ENCODE measurements at places on chromosomes 3 and 15. TPM values are rescaled to one million over a fixed set of nuclear protein-coding genes. Genes with fewer than 3 reads are reported as not detected.

The GHSR gene
- total RNA-seq, result not detected

GRCh38 chr3:184037816-184038215 lies 6.3 kb downstream of the HTR3D start:
- DNase-seq, result no peak

The TRAT1 gene
- 0.96 TPM for total RNA-seq

GRCh38 chr15:20642054-20642767 lies 100.6 kb upstream of the GOLGA6L6 start:
- no peak for DNase-seq

Measured in ureter (tissue), 1 donor.